ENCODE measurements at places on chromosomes 6 and 20.

DNA sequence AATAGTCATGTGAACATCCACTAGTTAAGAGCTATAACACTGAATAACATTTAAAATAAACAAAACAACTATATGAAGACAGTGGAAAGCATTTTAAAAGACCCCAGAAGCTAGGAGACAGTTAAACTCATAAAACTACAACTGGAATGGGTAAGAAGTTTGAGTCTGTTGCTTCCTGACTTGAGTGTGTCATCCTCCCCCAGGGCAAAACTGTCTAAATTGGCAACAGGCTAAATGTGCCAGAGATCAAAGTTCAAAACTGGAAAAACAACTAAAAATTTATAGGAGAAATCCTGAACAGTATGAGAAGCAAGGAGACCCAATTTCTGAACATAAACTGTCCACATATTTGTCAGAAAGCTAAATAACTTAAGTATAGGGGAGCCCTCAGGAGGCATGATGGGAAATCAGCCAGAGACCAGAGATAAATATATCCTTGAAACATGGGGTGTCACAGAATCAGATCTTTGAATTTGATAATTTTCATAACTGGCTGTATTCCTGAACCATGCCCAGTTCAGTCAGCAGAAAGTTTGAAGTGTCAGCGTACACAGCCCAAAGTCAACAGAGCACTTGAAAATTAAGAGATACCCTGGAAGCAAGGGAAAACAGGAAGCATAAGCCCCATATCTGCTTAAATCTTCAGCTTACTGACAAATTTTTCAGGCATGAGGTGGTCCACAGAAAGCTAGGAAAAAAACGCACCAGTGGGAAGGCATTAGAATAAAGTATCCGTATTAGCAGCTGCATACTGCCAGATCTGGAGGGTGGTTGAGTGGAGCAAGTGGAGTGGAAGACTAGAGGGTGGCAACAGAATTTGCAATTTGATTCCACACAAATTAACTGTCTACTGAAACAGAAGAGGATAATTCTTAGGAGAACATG, 516.1 kb upstream of the MAN1A1 start:
- DNase-seq, result no peak

GRCh38 chr6:6591778-6592465, 3.4 kb downstream of the LY86 start:
- DNase-seq, result peak; percentile 95

DNA sequence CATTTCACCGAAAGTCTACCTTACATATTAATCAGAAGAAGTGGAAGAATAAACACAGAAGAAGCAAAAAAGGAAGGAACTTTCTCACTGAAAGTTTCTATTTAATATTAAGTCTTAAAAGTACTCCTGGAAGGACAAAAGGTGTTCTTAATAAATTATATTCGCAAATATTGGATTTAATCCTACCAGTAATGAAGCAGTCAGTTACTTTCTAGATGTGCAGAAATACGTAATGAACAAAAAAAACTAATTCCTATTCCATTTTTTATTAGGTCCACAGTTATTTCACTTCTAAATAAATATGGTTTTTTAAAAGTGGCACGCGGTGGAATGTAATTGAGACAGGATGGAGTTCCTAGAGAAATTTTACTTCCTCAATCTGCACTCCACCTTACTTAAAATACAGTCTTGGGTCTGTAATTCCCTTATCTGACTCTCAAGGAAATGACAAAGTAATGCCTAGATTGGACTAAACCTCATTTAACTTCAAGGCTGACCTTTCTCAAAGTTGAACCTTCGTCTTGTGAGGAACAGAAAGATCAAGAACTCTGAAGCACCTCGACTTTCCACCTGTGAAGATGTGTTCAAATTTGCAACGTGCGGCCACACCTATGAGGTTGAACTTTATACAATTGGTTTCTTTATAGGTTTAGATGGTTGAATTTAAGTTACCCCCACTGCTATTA, 1.1 kb upstream of the TRAM2 start:
- DNase-seq, result no peak

DNA sequence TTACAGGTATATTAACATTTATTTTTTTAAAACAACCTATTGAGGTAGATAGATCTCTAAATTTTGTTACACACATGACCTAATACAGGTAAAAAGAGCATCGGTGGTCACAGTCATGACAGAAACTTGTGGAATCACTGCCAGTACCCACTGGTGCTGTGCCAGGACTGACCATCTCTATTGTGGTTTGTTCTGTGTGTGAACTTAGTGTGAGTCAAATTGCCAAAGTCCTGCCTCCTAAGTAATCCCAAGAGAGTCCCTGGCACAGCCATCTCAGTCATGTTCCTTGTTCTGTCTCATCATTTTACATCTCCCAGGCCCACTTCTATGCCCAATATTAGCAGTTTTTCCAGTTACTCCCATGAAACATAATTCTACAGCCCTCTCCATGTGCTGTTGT, 21.4 kb downstream of the GSTA2 start:
- DNase-seq, result no peak

GRCh38 chr20:46010491-46011391, 2.0 kb downstream of the MMP9 start:
- DNase-seq, result no peak

GRCh38 chr6:166771701-166772100, 144.7 kb upstream of the RPS6KA2 start:
- no peak for DNase-seq

- no peak for DNase-seq
These were observed 141.1 kb upstream of the CITED2 start for GRCh38 chr6:139515511-139515910.

GRCh38 chr20:6940048-6940447, 172.6 kb downstream of the BMP2 start:
- DNase-seq, result no peak

- DNase-seq, result no peak
These were observed 35.8 kb downstream of the NEDD9 start for GRCh38 chr6:11196511-11197174.

DNA sequence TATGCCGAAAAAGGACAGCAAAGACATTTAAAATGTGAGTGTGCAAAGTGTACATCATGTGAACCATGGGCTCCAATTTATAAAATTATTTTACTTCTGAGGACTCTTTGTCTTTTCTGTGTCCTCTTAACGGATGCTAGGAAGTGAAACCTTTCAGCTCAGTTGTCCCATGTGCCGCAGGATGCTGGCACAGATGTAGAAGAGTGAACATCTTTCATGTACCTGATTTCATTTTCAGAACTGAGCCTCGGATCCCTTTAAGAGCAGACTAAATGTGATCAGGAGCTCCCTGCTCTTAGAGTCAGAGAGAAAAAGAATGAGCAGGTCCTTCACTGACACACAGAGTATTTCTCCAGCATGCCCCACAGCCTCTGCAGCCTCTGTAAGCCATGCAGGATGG, 27.6 kb upstream of the FUCA2 start:
- DNase-seq, result no peak

DNA sequence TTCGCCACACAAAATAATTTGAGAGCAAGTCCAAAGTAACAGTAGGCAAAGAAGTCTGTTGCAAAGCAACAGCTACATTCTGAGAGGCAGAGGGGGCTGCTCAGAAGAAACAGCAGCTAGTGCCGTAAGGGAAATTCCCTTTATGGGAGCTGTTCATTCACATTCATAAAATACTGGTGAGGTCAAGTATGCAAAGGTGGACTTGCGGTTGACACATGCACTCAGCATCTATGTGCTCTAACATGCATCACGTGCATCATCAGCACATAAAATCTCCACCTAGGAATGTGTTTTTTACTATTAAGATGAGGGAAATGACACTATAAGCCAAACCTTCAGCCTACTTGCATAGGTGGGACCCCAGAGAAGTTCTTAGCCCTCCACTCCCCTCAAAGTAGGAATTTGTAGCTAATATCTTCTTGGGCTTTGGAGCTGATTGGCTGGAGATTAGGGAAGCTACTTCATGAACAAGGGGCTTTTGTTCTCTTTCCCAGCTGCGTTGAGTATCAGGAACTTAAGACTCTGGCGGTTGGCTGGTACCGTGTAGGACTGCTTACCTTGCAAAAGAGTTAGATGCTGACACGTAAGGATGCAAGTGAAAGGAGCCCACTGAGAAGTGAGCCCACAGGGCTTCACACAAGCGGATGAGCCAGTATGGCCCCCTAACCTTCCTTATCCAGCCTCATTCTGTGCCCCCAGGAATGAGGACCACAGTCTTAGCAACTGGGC, 12.4 kb downstream of the CST3 start:
- DNase-seq, result no peak

DNA sequence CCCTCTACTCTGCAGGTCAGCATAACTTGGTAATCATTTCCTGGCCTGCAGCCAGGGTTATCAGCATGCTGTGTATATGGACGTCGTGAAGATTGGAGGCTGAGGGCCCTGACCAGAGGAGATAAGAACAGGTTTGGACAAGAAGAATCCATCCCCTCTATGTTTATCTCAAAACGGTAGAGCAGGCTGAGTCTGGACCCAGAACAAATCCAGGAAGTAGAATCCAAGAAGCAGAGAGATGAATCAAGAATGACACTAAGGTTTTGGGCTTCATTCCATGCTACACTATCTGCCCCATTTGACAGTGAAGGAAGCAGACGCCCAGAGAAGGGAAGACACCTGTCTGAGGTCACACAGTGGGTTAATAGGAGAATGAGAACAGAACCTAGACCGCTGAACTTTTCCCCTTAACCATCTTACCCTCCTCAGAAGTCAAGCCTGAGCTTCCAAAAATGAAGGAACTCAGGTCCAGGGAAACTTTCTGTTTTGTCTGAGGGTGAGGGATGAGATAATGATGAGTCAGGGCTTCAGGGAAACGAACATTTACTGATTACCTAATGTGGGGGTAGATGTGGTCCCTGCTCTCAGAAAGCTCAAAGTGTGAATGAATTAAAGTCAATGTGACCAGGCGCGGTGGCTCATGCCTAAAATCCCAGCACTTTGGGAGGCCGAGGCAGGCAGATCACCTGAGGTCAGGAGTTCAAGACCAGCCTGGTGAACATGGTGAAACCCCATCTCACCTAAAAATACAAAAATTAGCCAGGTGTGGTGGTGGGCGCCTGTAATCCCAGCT, 9.4 kb upstream of the COMMD7 start:
- no peak for DNase-seq

DNA sequence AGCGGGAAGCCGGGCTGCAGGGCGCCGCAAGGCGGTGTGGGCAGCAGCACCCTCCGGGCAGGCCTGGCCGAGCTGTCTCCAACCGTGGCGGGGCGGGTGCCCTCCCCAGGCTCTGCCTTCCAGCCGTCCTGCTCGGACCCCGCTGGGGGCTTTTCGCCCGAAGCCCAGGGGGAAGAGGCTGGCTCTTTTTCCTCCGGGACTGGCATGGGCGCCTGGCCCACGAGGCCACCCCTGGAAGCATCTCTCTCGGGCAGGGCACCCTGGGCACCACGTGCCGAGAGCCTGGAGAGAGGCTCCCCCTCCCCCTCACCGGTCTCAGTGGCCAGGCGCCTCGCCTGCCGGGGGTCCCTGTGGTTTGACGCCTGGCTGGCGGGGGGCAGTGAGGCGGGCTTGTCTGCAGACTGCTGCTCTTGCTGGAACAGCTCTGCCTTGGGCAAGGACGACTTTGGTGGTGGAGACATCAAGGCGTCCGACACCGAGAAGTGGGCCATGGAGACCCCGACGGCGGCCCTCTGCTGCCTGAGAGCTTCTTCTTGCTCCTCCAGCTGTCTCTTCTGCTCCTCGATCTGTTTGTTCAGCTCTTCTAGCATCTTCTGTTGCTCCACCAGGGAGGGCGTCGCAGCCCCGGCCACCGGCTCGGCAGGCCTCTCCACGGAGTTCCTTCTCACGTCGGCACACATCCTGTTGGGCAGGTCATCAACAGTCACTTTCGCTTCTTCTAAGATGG, 19.5 kb upstream of the TCFL5 start:
- DNase-seq, result no peak

- no peak for DNase-seq
These were observed 165.0 kb upstream of the RNF217 start for GRCh38 chr6:124797224-124797623.

DNA sequence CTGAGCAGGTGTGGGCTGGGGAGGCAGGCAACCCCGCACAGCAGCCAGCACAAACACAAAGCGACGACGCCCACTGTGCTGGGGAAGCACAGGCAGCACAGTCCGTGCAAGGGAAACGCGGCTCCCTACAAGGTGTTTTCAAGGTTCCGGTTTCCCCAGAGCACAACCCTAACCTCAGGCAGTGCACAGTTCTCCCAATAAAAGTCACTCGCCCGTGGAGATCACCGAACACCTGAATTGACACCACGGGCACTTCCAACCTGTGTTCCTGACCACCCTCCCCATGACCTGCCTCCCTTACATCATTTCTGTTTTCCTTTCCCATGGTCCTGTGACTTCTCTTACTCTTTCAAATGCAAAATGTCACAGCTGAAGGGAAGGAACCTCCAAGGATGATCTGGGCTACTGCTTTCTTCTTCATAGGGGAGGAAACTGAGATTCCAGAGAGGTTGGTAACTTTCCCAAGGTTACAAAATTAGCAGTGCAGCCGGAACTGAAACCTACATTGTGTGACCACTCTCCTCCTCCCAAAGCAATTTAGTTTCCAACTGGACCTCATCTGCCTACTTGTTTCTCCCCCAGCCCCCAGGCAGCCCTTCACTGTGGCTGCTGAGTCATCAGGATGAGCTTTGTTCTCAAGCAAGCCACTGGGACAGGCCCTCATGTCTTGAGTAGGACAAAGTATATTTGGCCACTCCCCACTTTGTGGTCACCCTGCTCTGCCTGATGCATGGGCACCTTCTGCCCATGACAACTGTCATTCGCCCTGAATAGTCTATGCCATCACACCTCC, 125.3 kb downstream of the ATXN1 start:
- no peak for DNase-seq

DNA sequence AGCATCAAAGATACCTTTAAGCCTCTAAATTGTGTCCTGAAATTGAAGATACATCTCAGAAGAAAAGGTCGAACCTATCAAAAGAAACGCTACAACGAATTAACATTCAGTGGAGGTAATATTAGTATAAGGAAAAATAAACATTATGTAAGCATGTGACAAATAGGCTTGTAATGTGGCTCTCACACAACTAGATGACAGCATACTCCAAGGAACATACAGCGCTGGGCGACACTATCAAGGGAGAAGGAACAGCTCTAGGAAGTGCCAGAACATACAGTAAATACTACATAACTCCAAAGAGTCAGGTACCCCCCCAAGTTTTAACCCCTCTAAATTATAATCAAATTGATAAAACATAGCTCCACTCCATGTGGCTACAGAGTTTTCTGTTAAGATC, 103.5 kb downstream of the LAMP5 start:
- DNase-seq, result no peak

- DNase-seq, result no peak
These were observed 1.7 kb downstream of the POPDC3 start for GRCh38 chr6:105178110-105178509.

All from SIG-M5 (cell line).